MCF 10A (cell line): ENCODE measurements at places on chromosomes 1 and 21. TPM values are rescaled to one million over a fixed set of nuclear protein-coding genes. Genes with fewer than 3 reads are reported as not detected.
A peak's percentile ranks its signal among the peaks of the same experiment; 100 is the strongest.

GRCh38 chr1:184399192-184399847 is 12.5 kb downstream of the C1orf21 start:
- H3K4me1 ChIP-seq: peaks cover 51% of the 10 kb centered on the region
- H3K36me3 ChIP-seq: no peaks in the 10 kb centered on the region
- peak; percentile 46 for DNase-seq
- H3K4me3 ChIP-seq: peak overlapping the region; percentile 13
- no peaks in the 10 kb centered on the region for H3K27me3 ChIP-seq
- H3K27ac ChIP-seq: no peak overlapping the region

The ZSWIM5 gene
- total RNA-seq: 0.14 and 0.32 TPM in 2 replicates

The ZP4 gene
- not detected in 2 replicates for total RNA-seq

- H3K36me3 ChIP-seq: no peaks in the 10 kb centered on the region
- H3K4me3 ChIP-seq: no peak overlapping the region
These were observed 211.6 kb downstream of the COL11A1 start for GRCh38 chr1:102896771-102897170.

GRCh38 chr1:27520651-27521050 is 30.7 kb upstream of the WASF2 start:
- DNase-seq: no peak
- no peaks in the 10 kb centered on the region for H3K36me3 ChIP-seq
- H3K4me1 ChIP-seq: peaks cover 66% of the 10 kb centered on the region

- H3K4me3 ChIP-seq: no peak overlapping the region
- no peaks in the 10 kb centered on the region for H3K4me1 ChIP-seq
- DNase-seq: no peak
These were observed 4.2 kb downstream of the FABP3 start for GRCh38 chr1:31368611-31369107.

GRCh38 chr1:11061652-11062365 is 2.0 kb upstream of the SRM start:
- no peaks in the 10 kb centered on the region for H3K27me3 ChIP-seq
- no peak for DNase-seq
- H3K36me3 ChIP-seq: peaks cover 68% of the 10 kb centered on the region
- H3K27ac ChIP-seq: no peak overlapping the region
- H3K4me1 ChIP-seq: peaks cover 7% of the 10 kb centered on the region

DNA sequence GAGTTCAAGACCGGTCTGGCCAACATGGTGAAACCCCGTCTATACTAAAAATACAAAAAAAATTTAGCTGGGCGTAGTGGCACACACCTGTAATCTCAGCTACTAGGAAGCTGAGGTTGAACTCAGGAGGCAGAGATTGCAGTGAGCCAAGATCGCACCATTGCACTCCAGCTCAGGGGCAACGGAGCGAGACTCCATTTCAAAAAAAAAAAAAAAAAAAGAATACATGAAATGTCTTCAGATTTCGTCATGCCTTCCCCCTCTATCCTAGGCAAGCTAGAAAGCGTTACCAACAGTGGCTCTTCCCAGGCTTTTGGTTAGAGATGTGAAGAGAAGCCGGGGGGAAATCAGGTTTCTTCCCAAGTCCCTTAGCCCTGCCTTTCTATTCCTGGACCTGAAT is 3.6 kb downstream of the TFF1 start:
- no peaks in the 10 kb centered on the region for H3K4me1 ChIP-seq
- no peak for DNase-seq
- no peak overlapping the region for H3K4me3 ChIP-seq
- no peaks in the 10 kb centered on the region for H3K36me3 ChIP-seq
- H3K27ac ChIP-seq: no peak overlapping the region

DNA sequence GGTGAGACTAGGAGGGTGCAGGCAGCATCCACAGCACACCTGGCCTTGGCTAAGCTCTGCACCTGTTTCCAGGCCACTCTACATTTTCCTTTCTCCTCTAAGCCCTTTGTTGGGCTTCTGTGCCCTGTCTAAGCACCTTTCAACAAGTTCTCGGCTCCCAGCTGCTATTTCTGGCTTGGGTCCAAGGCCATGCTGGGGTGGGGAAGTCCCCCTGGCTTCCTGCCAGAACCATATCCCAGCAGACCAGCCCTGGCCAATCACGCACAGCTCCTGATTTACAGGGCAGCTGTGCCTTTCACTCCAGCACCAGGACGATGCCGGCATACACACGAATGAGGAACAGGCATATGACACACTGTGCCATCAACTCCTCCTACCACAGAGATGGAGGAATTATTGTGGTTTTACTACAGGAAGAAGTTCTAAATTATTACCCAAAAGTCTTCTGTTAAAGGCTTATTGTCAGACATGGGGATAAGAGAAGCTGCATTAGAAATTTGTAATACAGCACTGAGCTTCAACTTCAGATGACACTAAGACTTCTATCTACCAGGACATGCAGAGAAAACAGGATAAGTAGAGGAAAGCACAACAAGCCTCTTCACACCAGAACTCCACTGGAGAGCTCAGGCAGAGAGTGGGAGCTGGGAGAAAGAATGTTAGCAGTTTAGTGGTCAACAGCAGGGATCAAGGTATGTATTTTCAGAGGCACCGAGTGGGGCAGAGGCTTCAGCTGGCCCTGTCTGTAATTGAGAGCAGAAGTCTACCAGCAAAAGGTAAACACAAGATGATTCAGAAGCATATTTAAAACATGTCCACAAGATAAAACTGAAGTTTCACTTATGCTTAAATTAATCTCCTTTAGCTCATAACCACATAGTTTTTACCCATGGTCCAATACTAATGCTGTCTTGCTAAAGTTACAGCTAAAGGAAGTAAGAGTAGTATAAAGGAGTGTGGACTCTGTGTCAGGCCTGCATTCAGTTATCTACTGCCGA is 37.4 kb downstream of the TRIT1 start:
- no peak overlapping the region for H3K27ac ChIP-seq
- peaks cover 14% of the 10 kb centered on the region for H3K4me1 ChIP-seq
- no peak overlapping the region for H3K4me3 ChIP-seq
- peaks cover 73% of the 10 kb centered on the region for H3K36me3 ChIP-seq
- no peaks in the 10 kb centered on the region for H3K27me3 ChIP-seq
- DNase-seq: peak; percentile 89

GRCh38 chr1:12158357-12159092 is 8.3 kb upstream of the TNFRSF1B start:
- H3K4me1 ChIP-seq: peaks cover 28% of the 10 kb centered on the region
- no peaks in the 10 kb centered on the region for H3K36me3 ChIP-seq
- H3K27ac ChIP-seq: peak overlapping the region; percentile 10
